Fibroblast of skin of right biceps (primary cell): ENCODE measurements at places on chromosomes 2 and 18.
A peak's percentile ranks its signal among the peaks of the same experiment; 100 is the strongest.

DNA sequence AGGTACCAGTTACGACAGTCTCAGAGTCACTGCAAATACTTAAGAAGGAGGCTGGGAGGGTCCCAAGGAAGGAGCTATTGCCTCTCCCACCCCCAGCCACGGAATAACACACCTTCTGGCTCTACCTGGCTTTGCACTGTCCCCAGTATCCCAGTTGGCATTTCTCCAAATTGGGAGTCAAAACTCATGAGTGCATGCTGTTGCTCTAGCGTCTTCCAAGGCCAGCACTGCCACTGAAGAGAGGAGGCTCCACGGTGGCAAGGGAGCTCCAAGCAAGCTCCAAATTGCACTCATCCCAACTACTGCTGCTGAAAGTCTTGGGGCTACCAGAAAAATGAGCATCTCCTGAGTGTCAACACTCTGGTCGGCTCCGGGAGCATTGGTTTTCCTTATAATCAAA lies 1.6 kb downstream of the SCTR start:
- no peak for DNase-seq

DNA sequence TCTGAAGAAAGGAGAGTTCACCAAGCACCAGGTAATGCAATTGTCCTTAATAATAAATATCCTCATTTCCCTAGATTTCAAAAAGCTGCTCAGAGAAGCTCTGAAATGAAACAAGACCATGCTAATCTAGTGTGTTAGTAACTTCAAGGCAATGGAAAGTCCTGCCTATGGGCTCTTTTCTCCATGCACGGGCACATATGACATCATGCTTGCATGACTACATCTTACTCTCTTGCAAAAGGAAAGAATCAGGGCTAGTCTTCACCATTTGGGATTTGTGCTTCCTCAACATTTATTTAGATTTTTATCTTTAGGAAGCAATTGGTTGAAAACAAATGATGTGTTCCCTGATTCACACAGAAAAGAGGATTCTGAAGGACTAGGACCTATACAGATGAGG lies 204.0 kb upstream of the POU3F3 start:
- no peak for DNase-seq

DNA sequence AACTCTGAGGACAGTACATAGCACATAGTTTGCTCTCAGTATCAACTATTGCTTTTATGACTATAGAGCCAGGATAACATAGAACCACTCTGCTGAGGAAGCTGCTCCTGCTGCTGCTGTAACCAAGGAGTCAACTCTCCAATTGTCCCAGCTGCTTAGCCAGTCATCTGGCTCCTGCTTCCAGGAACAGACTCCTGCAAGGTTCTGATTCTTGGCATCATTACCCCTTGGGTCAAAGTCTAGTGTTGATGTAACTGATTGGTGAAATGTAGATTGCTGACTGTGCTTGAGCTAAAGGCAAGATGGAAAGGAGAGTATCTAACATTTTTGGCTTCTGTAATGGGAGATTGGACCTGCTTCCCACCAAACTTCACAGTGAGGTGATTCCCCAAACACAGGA lies 261.9 kb upstream of the FSHR start:
- no peak for DNase-seq

GRCh38 chr2:236892721-236893120 lies 193.0 kb upstream of the COPS8 start:
- no peak for DNase-seq

DNA sequence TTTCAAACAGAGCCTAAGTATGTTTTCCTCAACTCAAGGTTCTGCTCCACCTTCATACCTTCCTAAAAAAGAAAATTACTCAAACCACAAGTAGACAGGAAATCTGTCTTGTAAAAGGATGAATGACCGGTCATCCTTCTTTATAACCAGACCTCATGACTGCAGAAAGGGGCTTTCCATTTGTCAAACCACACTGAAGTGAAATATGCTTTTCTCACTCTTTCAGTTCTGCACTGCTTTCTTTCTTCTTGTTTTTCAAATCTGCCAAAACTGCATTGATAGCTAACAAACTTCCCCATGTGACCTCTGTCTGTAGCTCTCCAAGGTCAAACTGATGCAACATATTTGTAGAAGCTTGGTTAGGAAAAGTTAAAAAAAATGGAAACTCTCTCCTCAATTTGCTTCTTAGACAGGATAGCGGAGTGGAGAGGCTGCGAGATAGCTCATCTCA lies 308.9 kb upstream of the CCDC68 start:
- DNase-seq, result no peak

- DNase-seq, result peak; percentile 58
These were observed 256.7 kb downstream of the HDAC4 start for GRCh38 chr2:239143858-239144712.

DNA sequence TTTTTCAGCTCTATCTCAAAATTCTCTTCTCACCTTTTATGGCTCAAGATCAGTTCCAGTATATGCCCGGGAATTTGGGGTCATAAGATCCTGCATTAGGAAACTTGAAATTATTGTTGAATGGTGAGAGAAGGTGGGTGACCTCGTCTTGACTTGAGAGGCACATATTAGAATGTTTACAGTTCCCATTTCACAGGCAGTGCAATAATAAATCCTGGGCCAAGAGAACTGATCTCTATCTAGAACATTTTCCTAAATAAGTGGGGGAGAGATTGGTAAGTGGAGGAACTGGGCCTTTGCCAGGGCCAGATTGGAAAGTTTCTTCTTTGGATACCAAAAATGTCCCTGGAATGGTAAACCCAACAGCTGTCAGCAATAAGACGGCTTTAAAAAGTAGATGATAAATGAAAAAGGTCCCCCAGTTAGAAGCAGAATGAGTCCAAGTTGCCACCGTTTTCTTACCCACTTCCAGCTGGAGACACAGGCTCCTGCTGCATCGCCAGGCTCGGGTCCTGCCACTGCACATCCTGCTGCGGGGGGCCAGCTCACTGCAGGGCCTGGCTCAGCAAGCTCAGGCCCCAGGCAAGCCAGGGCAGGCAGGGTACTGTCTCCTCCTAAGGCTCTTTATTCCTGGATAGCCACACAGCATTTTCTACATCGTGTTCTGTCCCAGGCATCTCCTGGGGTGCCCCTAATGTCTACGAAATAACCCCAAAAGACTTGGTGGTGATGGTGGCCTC lies 126.4 kb upstream of the EPAS1 start:
- DNase-seq, result no peak

- DNase-seq, result no peak
These were observed 219.4 kb downstream of the TMEM163 start for GRCh38 chr2:134499307-134499926.

- DNase-seq, result no peak
These were observed 426.5 kb downstream of the TMX3 start for GRCh38 chr18:68288408-68288807.

- DNase-seq, result peak; percentile 80
These were observed 62.5 kb downstream of the CENPO start for GRCh38 chr2:24855726-24856125.

DNA sequence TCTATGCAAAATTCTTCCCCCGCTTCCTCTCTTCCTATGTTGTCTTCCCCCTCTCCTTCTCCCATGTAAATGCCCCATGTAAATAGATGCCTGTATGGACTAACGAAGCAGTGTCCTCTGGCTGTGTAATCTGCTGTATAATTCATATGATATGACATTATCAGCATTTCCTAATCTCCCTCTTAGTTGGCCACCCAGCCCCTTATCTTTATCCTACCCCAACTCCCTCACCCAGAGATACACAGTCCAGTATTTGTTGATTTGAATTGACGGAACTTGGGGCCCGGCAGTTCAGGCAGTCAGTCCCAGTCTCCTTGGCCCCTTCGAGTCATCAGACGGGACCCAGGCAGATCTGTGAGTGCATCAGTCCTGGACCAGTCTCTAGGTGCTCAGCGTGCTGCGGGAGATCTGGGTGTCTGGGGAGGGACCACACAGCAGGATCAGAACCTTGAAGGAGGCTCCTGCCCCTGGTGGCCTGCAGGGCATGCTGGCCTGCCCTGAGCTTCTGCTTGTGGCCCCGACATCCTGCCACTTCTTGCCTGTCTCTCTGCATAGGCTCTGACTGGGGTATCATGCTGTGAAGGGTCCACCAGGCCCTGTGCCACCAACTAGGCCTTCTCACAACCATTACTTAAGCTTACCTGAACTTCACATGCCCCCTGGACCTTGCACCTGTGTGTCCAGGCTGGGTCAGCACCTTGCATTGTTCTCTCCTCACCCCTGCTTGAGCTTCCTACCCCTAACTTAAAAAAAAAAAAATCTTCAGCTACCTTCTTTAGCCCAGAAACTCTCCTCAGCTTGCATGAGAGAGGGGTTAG lies 88.1 kb upstream of the ATL2 start:
- DNase-seq, result no peak

- peak; percentile 39 for DNase-seq
These were observed 777 bp downstream of the MOCOS start for GRCh38 chr18:36187826-36188721.

DNA sequence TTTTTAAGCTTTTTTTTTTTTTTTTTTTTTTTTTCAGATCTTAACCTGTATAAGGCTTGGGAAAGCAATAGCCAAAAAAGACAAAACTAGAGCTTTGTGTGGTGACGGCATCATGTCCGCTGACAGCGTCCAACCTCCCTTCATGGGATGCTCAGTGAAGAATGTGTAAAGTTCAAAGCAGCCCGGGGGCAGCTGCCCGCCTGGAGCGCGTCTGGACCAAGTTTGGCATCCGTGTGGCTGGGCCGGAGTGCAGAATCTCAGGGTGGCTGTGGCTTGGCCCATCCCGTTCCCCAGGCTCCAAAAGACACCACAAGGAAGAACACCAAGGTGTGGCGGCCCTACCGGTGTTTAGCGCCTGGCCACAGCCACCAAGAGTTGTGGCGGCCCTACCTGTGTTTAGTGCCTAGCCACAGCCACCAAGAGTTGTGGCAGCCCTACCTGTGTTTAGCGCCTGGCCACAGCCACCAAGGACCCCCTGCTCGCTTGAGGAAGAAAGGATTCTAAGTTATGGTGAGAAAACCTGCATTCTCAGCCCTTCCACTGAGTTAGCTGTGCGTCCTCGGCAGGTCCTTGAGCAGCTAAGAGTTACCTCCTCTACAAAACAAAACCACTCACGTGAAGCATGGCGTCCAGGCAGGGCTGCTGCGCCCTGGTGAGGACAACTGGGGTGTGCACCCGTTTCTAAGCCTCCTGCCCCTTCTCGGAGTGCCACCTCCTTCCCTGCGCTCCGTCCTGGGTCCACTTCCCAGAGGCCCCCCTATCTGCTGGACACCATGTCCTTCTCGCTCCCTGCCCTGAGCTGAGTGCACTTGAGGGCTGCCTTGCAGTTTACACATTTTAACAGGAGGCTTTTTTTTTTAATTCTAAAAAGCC lies 103.6 kb upstream of the SALL3 start:
- DNase-seq, result no peak

- DNase-seq, result no peak
These were observed 1723.5 kb upstream of the LRRTM1 start for GRCh38 chr2:82027921-82028615.

- DNase-seq, result peak; percentile 34
These were observed 343.8 kb downstream of the PID1 start for GRCh38 chr2:228927028-228928010.

DNA sequence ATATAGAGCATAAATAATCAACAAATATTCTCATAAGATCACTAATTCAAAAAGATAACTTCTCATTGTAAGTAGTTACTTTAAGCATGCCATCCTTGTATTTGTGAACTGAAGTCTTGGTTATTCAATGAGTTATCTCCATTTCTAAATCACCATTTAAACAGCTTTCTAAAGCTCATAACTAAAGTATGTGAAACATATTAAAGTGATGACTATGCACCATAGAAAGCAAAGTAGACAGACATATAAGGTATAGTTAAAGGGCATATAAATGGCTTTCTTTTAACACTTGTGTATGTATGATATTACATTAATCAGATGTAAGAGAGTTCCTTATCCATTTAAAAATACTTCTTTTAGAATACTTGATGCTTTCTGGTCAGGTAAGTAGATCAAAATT lies 83.5 kb downstream of the IKZF2 start:
- peak; percentile 40 for DNase-seq

DNA sequence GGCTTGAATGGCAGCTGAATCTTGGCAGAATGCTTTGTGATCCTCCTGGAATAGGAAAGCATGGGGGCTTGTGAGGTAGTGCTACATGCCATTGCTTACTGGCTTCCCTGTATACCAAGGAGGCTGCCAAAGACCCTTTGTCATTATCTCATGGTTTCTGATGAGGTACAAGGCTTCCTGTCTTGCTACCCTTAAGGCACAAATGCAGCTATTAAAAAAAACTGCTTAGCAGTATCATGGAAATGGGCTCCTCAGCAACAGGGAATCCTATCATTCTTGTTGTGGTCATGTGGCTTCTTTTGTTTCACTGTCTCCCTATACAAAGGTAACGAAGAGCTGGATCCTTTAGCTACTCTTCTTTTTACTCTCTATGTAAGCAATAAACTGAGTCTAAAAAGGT lies 6.6 kb upstream of the KANSL1L start:
- DNase-seq, result no peak

DNA sequence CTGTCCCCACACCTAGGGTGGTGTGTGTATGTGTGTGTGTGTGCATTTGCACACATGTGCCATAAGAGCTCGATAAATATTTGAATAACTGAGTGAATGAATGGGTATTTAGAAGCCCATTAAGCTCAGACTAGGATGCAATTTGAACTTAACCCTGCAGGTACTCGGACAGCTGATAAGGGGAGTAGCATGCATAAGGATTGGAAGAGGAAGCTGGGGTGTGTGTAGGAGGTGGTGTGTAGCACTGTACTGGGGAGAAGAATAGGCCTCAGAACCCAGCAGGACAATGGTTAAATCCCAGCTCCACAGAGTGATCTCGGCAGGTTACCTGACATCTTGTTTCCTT lies 1.8 kb upstream of the KCNF1 start:
- no peak for DNase-seq
